ENCODE measurements at places on chromosomes 3 and 15.
A peak's percentile ranks its signal among the peaks of the same experiment; 100 is the strongest.

- no peak for DNase-seq
Observed at GRCh38 chr3:74067296-74067695, 442.6 kb upstream of the PDZRN3 start.

- DNase-seq = no peak
Observed at GRCh38 chr3:130565224-130565623, 48.2 kb downstream of the COL6A6 start.

- no peak for DNase-seq
Observed at GRCh38 chr3:22507709-22508108, 695.4 kb upstream of the UBE2E2 start.

- DNase-seq = peak; percentile 51
Observed at GRCh38 chr15:78620527-78621421, at the start of gene CHRNA3. TSS of gene CHRNA3 (minus strand) at chr15:78620996. CDS start at chr15:78620794, 202 bp downstream.

DNA sequence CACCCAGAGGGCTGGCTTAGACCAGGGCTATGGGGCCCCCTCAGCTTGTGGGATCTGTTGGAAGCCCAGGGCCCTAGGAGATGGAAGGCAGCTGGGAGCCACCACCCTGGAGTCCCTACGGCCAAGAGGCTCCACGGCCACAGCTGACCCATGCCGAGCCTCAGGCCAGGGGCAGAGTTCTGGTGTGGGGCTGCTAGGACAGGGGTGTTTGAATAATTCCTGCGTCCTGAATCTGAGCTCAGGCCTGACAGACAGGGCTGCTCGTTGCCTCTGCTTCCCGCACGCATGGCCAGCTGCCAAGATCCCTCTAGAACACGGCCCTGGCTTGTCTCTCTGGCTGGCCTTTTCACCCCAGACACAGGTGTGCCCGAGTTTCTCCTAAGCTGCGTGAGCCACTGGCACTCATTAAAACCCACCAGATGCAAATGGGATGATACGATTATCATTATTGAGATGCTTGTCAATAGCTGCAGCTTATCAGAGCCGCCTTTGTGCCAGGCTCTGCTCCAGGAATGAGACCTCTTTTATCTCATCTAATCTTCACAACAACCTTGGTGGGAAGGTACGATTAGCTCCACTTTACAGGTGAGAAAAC is 70.2 kb downstream of the EFCAB12 start:
- DNase-seq = no peak

DNA sequence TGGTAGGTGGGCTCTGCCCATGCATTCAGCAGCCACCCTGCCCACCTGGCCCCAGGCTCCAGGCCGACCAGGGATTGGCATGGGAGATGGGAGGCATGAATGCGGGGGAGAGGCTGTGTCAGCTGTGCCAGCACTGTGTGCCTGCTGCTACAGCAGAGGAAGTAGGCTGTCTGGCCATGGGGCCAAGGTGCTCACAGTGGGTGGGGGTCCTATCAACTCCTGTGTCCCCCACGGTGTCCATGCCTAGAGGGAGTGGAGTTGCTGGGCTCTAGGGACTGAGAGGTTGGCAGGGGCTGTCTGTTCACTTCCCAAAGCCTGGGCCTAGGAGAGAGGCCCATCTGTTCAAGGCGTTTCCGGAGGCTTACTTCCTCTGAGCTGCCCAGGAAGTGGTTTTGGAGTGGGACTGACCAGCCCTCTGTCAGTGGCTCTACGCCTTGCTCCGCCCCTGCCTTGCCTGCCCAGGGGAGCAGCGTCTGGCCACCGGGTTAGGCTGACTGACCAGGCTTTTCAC is 5.8 kb downstream of the PRKCD start:
- no peak for DNase-seq

DNA sequence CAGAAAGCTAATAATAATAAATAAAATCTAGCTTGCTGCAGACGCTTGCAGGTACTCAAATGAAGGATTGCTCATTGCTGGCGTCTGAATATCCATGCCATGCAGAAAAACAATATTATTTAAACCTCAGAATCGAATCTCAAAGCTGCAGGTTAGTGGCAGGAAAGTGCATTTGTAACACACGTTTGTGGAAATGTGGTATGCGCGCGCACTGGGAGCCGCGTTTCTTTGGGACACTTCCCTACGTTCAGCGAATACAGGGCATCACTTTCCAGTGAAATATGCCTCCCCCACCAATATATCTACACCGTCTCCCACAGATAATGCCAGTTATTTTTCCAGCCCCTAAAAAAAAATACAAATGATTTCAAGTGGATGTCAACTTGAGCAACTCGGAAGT is 37.1 kb downstream of the ZIC4 start:
- peak; percentile 16 for DNase-seq

GRCh38 chr3:189229196-189229828 is 57.5 kb downstream of the TPRG1 start:
- DNase-seq = no peak

DNA sequence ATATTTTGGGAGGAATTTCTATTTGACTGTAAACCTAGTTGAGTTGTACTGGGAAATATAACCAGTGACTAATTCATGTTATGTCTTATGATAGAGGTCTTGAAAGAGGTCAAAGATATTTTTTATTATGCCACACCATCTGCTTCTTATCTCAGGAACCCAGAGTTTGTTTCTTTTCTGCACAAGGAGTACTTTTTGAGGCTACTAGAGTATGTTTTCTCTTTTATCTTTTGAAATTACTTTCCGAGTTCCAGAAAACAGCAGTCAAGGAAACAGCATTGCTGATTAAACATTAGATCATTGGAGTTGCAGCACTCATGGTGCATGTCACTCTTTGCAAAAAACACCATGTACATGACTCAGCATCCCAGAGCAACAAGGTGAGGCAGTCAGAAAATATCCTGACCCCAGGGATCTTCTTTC is 645.8 kb upstream of the NR2F2 start:
- no peak for DNase-seq

DNA sequence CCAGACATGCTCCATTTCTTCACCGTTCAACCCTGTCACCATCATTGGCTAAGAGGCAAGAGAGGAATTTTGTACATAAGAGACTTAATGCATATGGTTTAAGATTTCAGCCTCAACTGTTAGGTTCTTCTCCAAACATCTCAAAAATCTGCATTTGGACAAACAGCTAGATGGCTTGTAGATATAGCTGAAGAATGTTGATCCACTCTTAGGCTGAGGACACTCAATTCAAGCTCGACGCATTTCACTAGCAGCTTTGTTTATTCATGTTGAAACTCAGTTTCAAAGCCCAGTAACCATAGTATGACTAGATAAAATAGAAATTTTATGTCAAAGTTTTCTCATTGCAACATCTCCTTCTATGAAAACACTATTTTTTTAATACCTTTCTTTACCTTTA is 208.2 kb downstream of the THRB start:
- DNase-seq = no peak

DNA sequence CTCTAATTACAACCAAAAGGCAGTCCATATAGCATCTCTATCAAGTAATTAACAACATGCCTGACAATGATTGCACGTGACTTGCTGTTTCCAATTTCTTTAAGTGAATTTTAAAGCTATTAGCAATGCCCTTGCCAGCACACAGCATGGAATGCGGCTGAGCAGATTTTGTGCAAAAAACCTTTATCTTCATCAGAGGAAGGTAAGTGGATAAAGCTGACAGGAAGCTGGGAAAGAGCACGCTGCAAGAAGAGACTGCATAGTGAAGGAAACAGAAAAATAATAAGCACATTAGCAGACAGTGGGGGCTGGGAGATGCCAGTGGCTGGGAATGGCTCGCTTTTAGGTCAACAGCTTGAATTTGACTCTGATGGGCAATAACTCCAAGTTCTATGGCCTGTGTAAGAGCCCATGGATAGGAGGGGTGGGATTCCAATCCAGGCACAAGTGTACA is 138.8 kb downstream of the PDZRN3 start:
- DNase-seq = no peak

DNA sequence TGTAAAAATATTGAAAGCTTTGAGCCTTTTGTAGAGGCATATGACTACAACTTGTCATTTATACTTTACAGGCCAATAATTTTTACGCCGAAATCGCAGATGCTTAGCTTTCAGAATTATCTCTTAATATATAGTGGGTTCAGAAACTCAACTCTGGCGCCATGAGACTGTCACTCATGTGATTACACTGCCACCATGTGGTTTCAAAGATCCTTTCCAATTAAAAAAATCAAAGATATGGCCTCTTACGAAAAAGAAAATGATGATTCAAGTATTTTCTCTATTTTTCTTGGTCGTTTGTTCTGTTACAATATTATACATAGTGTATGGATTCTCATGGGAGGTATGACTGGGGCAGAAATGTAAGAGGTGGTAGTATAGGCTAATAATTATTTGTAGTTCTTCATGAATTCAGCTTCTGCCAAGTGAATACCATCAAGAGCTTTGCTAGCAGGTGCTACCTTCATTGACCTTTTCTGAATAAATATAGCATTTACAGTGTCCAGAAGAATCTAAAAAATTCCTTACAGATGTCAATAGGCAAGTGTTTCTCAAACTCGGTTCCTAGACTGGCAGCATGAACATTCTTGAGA is 751.7 kb upstream of the GOLIM4 start:
- DNase-seq = peak; percentile 29

DNA sequence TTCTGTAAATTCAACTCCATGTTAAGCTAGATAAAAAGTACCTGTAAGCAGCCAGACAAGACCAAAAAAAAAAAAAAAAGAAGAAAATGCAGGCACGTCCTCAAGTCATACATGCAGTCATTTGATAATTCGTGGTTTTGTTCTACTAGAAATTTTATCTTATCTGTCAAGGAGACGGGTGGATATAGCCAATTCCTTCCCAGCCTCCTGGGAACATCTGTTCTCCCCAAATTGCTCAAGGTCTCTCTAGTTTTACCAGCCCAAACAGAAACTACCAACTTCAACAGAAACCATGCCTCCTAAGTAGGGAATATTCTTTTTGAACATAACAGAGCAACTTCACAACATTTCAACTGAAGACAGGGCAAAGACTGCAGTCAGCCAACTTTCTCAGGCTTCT is 19.5 kb downstream of the RYK start:
- no peak for DNase-seq

DNA sequence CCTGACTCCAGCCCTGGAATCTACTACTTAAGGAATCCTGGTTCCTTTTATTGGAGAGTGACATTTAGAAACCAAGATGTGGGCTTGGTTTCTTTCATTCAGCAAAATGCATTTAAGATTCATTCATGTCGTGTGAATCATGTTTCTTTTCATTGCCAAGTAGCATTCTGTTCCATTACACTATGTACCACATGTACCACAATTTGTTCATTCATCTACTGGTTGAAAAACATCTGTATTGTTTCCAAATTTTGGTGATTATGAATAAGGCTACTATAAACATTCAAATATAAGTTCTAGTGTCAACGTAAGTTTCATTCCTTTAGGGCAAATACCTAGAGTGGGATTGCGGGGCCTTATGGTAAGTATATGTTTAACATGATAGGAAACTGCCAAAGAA is 264.2 kb downstream of the VPS13C start:
- DNase-seq = no peak

DNA sequence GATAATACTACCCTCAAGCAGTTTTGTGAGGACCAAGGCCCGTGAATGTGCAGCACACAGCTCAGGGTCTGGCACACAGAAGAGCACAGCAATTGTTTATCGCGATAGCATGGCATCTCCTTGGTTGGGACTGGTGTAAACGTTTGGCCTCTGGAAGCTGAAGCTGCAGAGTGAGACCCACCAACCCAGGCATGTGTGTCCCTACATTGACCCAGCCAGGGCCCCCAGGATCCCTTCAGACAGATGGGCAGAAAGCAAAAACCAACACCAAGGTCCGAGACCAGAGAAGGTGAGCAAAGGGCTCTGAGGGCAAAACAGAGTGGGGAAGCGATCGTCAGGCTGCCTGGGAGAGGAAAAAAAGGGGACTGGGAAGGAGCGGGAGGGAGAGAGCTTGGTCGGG is 12.6 kb upstream of the PSTPIP1 start:
- no peak for DNase-seq

- DNase-seq = no peak
Observed at GRCh38 chr3:118146658-118147375, 887.8 kb downstream of the IGSF11 start.

GRCh38 chr15:60004009-60004845 is at the start of gene FOXB1:
TSS of gene FOXB1 (plus strand) at chr15:60004311. CDS start at chr15:60004964, 653 bp downstream.
- peak; percentile 45 for DNase-seq

DNA sequence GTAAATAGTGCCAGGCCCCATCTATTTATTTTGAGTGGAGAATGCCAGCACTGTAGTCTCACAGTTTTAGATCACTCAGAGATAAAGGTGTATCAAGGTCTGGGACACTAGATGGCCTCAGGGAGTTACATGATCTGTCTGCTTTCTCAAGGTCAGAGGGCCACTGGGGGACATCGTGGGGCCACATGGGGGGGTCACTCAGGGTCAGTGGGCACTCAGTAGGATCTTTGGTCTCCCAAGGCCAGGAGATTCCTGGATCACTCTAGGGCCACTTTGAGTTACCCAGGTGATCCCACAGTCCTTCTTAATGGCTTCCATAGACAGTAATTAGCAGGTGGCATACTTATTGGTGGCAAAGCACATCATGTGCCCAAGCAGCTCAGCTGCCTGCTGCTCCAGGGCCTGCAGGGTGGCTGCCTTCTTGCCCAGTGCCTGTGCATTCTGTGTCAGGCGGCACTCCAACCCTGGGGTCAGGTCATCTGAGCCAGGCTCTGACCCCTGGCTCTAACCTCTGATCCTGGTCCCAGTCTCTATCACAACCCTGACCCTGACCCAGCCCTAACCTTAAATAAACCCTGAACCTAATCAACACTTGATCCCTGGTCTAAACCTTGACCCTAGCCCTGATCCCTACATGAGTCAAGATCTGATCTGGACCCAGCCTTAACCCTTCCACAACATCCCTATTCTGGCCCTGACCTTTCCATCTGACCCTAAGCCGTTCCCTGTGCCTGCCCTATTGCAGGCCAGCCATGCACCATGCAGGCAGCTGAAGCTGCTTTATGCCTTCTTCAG is 1.8 kb upstream of the LAMB2 start:
- no peak for DNase-seq

- no peak for DNase-seq
Observed at GRCh38 chr15:59200560-59200959, 6.1 kb upstream of the LDHAL6B start.
